ENCODE measurements at places on chromosomes 13 and 19.
A peak's percentile ranks its signal among the peaks of the same experiment; 100 is the strongest.

GRCh38 chr19:4199699-4200293 is 17.3 kb downstream of the ANKRD24 start:
- no peak for DNase-seq

- DNase-seq: no peak
These were observed 87.8 kb downstream of the MAB21L1 start for GRCh38 chr13:35388441-35389355.

DNA sequence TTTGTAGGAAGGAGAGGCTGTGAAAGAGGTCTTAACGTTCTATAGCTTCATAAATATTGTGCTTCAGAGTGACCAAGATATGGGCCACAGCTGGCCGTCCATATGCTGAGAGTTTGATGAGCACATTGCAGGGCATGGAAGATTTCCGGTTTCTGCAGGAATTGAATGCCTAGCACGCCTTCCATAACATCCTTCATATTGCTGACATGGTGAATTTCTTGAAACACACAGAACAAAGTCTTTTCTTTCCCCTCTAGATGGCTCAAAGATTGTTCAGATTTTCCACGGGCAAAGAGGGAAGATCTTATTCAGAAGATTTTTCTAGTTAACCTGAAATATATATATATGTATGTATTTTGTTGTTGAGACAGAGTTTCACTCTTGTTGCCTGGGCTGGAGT is 42.4 kb downstream of the ADGRE2 start:
- no peak for DNase-seq

- no peak for DNase-seq
These were observed 12.4 kb upstream of the CD22 start for GRCh38 chr19:35316560-35316959.

DNA sequence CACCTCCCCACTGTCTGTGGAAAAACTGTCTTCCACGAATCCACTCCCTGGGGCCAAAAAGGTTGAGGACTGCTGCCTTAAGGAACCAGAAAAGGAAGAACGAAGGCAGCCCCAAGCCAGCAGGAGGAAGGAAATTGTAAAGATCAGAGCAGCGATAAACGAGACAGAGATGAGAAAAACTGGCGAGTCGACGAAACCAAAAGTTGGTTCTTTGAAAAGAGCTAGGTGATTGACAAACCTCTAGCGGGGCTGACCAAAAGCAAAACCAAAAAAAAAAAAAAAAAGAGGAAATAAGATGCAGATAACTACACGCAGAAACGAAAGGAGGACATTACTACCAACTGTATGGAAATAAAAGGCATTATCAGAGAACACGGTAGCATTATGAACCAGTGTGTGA is 76.9 kb downstream of the GADD45B start:
- DNase-seq: no peak

DNA sequence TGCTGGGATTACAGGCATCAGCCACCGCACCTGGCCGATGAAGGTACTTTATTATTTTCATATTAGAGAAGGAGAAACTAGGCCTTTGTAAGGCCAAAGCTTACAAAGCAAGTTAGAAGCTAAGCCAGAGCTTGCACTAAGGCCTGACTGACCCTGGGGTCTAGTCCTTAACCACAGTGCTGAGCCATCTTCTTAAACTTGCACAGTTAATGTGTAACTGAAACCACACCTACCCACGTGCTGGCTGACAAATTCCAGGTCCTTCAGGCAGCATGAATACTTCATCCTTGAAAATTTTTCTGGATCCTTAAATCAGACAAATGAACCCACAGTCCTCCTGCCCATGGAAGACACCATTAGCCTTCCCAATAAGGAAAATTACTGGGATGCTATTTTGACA is 880.6 kb downstream of the UQCRFS1 start:
- no peak for DNase-seq

- DNase-seq: no peak
These were observed 5.0 kb downstream of the FOSB start for GRCh38 chr19:45472563-45473366.

- DNase-seq: peak; percentile 75
These were observed 1.3 kb upstream of the BSG start for GRCh38 chr19:570937-571565.

GRCh38 chr19:48741129-48741999 is 954 bp upstream of the RASIP1 start:
- no peak for DNase-seq

All from NCI-H526 (cell line).